ENCODE measurements at places on chromosomes 11 and 22.

DNA sequence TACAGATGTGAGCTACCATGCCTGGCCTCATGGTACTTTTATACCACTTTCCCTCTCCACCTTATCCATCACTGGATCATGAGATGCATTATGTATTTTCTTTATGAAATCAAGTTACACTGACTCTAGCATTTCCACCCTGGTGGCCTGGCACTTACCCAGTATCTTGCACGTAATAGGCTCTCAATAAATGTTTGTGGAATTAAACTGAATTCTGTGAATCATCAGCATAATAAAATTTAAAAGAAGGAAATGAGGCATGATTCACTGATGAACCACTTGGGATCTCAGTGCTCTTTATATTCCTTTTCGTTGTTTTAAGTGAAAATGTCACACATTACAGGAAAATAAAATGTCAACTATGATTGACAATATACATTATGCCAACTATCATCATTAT lies 25.1 kb downstream of the ADM start:
- DNase-seq = no peak

DNA sequence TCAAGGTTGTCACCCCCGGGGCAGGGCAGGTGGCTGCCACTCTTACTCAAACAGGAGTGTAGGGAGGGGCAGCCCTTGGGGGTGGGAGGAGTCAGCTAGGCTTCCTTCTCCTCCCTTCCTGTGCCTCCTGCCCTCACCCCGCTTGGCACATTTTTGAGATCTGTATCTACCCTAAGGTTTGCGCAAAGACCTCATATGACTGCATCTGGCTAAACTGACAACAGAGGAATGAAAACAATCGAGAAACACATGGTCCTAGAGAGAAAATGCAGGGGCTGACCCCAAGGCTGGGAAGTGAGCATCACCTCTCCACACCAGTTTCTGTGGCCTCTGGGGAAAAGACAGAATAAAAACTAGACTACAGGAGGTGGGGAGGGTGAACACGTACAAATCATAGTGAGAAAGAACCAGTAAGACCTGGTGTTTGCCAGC lies 28.1 kb downstream of the IGSF9B start:
- peak; percentile 29 for DNase-seq

DNA sequence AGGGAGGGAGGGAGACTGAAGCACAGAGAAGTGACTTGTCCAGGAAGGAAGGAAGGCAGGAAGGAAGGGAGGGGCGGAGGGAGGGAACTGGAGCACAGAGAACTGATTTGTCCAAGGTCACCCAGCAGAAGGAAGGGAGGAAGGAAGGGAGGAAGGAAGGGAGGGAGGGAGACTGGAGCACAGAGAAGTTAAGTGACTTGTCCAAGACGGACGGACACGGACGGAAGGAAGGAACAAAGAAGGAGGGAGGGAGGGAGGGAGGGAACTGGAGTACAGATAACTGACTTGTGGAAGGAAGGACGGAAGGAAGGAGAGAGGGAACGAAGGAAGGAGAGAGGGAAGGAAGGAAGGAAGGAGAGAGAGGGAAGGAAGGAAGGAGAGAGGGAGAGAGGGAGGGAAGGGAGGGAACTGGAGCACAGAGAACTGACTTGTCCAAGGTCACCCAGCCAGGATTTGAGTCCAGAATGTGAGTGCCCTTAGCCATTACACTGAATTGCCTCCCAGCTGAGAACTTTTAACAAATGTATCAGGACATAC lies 1.5 kb downstream of the SLC35F2 start:
- DNase-seq = no peak

DNA sequence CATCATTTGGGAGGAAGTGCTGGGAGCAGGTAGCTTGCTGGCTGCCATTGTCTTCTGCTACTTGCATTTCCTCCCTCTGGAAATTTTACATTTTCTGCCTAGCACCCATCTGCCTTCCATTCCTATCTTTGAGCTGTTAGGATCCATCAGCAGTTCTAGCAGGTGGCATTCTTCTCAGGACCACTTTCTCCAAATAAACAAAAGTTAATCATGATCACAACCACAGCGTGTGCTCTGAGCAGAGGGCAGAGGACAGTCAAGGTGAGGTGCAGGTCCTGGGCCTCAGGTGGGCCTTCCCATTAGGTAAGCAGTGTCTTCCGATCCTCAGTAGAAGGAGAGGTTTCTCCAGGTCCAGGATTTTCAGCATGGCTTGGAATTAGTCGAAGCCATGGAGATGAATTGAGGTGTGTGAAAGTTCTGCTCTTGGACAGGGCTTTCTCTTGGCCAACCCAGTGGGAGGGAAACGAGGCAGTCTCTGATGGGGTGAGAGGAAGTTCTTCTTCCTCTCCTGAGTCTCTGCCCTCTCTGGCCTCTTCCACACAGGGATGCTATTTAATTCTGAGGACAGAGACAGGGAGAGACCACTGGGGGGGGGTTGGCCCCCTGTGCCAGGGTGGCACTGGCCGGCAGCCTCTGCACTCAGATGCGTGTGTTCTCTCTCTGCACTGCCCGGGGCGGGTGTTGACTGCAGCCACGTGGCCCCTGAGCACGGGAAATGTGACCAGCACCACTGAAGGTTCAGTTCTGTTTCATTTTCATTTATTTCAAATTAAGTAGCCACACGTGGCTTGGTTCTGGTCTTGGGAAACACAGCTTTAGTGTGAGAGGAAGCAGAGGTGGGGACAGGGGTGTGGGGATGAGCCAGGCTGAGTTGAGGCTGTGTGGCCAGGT lies 170.8 kb downstream of the TBC1D22A start:
- no peak for DNase-seq

- no peak for DNase-seq
These were observed 470.9 kb downstream of the ETS1 start for GRCh38 chr11:128116447-128116846.

GRCh38 chr11:45935349-45936064 lies 13.1 kb downstream of the LARGE2 start:
- no peak for DNase-seq

DNA sequence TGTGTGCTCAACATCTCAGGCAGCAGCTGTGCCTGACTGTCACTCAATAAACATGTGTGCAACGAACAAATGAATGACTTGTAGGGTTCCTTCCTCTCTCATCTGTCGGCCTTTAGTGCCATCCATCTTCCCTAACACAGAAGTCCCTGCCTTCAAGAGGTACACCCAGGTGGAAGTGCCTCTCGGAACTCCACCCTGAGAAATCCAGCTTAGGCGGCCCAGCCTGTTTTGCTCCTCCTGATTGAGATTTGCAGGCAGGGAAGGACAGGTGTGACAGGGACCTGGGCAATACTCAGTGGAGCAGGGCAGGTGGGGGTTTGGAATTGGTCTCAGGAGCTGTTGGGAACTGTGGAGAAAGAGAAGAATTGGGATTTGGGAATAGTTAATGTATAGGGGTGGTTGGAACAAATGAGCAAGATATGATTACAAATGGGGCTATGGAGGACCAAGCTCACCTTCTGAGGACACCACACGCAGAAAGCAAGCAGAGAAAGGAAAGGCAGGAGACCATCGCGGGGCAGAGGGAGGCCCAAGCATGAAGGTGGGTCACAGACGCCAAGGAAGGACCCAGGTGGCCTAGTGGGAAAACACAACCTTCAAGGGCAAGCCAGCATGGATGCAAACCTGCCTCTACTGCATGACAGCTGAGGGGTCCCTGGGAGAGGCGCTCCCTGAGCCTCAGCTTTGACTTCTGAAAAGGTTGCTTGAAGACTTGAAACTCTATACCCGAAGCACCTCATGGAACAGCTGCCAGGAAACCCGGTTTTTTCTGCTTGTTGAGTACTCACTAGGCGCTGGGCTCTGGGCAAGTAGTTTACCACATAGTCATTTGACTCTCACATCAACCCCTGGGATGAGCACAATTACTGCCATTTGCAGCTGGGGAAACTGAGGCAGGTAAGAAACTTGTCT lies 40.9 kb upstream of the ANO1 start:
- no peak for DNase-seq

DNA sequence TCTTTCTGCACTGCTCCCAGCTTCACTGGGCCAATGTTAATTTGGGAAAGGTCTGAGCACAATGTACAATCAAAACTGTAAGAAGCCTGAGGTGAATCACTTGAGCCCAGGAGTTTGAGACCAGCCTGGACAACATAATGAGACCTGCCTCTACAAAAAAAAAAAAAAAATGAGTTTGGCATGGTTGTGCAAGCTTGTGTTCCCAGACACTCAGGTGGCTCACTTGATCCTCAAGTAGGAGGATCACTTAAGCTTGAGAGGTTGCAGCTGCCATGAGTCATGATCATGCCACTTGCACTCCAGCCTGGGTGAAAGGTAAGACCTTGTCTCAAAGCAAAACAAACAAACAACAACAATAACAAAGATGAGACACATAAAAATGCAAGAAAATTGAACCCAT lies 38.6 kb upstream of the SC5D start:
- no peak for DNase-seq

DNA sequence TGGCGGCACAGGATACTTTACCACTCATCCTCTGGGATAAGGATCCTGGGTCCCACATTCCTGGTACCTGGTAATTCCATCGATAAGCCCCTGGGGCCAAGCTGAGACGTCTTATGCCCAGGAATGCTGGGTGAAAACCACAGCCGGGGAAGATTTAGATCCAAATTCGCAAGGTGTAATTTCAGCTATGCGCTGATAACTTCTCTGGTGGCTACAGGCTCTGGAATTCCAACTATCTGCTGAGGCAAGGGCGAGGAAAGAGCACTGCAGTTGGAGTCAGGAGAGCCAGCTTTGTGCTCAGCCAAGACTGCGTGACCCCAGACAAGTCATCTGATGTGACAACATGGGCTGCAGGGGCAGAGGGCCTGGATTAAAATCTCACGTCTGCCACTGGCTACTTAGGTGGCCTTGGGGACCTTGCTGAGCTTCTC lies 9.9 kb upstream of the MYEOV start:
- no peak for DNase-seq

DNA sequence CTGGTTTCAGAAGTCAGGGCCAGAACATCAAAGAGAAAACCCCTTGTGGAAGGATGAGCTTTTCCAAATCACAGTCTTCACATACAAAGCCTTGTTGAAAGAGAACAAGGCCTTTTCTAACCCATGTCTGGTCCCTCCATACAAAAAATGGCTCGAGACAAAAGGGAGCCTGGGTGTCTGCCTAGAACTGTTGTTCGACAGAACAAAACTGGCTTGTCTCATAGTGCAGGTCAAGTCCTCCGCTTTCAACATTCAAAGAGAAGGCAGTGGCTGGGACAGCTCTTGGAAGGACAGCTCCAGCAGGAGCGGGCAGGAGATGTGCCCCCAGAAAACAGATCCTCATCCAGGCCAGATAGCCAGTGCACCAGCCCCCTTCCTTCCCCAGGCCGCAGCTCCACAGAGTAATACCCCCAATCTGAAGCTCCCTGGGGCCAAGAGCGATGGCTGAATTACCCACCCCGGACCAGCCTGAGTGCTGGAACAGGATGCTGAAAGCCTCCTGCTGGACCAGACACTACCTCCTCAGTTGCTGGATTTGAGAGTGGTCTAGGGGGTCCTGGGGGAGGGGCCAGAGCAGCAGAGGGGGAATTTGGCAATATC lies 27.6 kb downstream of the USH1C start:
- no peak for DNase-seq

DNA sequence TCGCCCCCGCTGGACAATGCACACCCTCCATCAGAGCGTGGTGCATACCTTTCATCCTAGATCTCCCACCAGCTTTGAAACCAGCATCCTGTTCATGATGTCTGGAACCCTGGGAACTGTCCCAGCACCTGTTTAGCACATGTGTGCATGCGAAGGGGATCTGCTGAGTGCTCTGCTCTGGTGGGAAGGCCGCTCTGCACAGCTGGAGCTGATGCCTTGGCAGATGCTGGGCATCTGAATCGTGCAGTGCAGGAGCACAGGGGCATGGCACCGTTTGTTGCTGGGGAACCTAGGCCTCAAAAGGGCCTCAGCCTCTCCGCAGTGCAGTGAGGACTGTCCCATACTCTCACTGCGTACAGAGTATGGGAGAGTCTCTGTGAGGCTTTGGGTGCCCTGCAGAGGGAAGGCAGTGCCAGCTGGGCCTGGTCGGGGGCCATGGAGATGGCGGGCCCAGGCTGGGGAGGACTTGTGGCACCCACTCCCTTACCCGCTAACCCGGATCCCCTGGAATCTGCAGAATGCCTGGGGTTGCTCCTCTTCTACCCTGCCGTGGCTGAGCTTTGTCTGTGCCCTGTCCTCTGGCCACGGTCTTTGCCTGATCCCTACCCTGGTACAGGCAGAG lies 72.9 kb upstream of the ATXN10 start:
- no peak for DNase-seq

- DNase-seq = no peak
These were observed 16.5 kb upstream of the BMAL1 start for GRCh38 chr11:13260963-13261588.

DNA sequence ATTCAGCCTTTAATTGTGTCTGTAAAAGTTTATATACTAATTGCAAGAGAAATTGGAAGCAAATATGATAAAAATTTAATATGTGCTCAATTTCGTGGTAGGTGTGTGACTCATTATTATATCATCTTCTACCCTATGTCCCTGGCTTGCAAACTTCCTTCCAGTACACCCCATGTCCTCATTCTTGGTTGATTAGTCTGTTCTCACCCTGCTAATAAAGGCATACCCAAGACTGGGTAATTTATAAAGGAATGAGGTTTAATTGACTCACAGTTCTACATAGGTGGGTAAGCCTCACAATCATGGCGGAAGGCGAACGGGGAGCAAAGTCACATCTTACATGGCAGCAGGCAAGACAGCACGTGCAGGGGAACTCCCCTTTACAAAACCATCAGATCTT lies 11.9 kb downstream of the MRGPRX3 start:
- DNase-seq = no peak

- no peak for DNase-seq
These were observed 68.8 kb downstream of the SNX19 start for GRCh38 chr11:130847517-130847916.

DNA sequence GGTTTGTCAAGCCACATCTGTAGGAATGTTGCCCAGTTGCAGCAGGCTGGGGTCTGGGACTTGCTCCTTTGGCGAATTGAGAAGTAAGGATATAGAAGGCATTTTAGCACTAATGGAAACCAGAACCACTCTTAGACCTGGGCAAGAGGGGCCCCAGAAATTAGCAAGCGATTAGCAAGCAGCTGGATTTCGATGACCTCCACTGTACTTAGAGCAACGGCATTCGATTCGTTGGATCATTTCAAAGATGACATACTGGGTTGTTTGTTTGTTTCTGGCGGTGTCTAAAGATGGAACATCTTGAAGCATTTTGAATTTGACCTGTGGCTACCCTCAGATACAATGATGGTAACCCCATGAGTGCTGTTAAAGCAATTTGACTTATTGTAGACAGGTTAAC lies 1.2 kb upstream of the CDPF1 start:
- DNase-seq = no peak

Measured in NCI-H1417 treated with DMSO at 0.1 percent for 48 hours (cell line).